PC-3 (cell line): ENCODE measurements at places on chromosomes 11 and 22.
A peak's percentile ranks its signal among the peaks of the same experiment; 100 is the strongest.

DNA sequence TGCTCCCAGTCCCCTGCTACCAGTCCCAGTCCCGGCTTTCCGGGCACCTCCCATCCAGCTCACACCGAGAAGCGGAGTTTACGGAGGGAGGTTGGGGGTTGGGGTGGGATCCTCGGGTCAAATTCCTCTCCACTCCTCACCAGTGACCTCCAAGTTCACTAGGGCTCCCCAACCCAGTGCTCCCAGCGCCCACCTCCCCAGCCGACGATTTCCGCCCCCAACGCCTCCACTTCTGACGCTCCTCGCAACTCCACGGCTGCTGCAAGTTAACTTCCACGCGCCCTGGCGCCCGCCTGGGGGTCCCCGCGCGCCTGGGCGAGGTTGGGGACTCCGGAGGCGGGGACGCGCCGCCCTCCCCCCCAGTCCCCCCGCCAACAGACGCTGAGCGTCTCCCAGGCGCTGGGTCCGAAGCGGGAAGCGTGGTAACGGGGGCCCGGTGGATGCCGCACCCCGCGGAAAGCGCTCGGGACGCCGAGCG, 526 bp downstream of the TPST2 start:
- no peaks in the 10 kb centered on the region for H3K27me3 ChIP-seq
- DNase-seq: peak; percentile 4
- H3K27ac ChIP-seq: no peak overlapping the region
- no peaks in the 10 kb centered on the region for H3K36me3 ChIP-seq
- H3K4me3 ChIP-seq: peak overlapping the region; percentile 89
- peaks cover 16% of the 10 kb centered on the region for H3K4me1 ChIP-seq

GRCh38 chr11:117815262-117815803, 9.2 kb downstream of the FXYD2 start:
- no peak for DNase-seq
- H3K27ac ChIP-seq: no peak overlapping the region
- no peak overlapping the region for H3K4me3 ChIP-seq
- peaks cover 14% of the 10 kb centered on the region for H3K4me1 ChIP-seq
- H3K36me3 ChIP-seq: no peaks in the 10 kb centered on the region
- H3K27me3 ChIP-seq: no peaks in the 10 kb centered on the region

DNA sequence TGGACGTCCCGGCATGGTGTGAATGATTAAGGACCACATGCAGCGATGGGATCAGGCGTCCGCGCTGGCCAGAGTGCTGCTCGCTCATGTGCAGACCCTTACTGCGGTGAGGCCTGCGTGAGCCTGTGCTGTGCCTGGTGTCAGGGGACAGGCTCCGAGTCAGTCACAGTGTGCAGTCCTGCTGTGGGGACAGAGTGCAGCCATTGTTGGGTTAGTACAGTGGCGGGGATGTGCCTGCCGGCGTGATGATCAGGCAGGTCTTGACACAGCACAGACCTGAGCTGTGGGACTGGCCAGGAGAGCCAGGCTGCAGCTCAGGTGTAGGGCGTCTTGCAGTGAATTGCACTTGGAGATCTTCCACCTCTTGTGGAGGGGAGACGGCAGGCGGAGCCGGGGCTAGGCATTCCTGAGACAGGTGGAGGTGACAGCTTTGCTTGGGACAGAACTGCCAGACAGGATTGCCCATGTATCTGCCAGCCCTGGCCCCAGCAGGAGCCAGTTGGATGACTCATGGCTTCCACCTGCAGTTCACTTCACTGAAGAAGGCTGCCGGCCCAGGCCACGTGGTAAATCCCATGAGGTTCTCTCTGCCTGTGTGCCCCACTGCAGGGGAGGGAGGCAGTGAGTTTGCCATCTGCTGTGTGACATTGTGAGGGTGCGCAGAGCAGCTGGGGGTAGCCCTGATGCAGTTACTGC, 17.3 kb downstream of the TRMU start:
- no peaks in the 10 kb centered on the region for H3K27me3 ChIP-seq
- peaks cover 19% of the 10 kb centered on the region for H3K36me3 ChIP-seq
- no peak overlapping the region for H3K4me3 ChIP-seq
- H3K27ac ChIP-seq: no peak overlapping the region
- peaks cover 4% of the 10 kb centered on the region; the same call in 1 of the 2 replicates for H3K4me1 ChIP-seq

GRCh38 chr11:121917482-121917881, 198.5 kb downstream of the BLID start:
- H3K4me3 ChIP-seq: no peak overlapping the region
- no peak for DNase-seq
- H3K27me3 ChIP-seq: no peaks in the 10 kb centered on the region
- H3K27ac ChIP-seq: no peak overlapping the region
- H3K4me1 ChIP-seq: no peaks in the 10 kb centered on the region

DNA sequence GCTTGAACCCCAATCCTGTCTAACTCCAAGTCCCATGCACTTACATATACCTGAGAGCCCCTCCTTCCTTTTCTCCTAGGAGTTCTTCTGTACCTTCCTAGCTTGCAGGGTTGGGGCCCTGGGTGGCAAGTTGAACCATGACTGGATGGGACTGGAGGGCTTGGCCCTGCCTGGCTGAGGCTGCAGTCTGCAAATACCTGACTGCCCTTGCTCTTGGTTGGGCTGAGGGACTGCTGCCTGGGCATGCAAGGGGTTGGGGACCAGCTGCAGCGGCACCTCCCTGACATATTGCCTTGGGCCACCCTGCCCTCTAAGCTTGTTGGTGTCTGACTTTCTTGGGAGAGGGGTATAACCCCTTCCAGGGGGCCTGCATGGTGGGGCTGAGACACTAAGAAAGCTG, 9.8 kb upstream of the SLC39A13 start:
- no peaks in the 10 kb centered on the region for H3K27me3 ChIP-seq
- H3K4me1 ChIP-seq: no peaks in the 10 kb centered on the region
- H3K36me3 ChIP-seq: no peaks in the 10 kb centered on the region
- no peak overlapping the region for H3K27ac ChIP-seq
- no peak for DNase-seq
- H3K4me3 ChIP-seq: no peak overlapping the region

- peaks cover 28% of the 10 kb centered on the region for H3K4me1 ChIP-seq
- H3K27ac ChIP-seq: no peak overlapping the region
- no peaks in the 10 kb centered on the region for H3K36me3 ChIP-seq
- no peak for DNase-seq
- H3K27me3 ChIP-seq: no peaks in the 10 kb centered on the region
Measured at GRCh38 chr11:46238078-46238966, 39.1 kb upstream of the CREB3L1 start.
